Brain (organoid and tissue), 16 donors: ENCODE measurements at places on chromosomes 1 and 21.

DNA sequence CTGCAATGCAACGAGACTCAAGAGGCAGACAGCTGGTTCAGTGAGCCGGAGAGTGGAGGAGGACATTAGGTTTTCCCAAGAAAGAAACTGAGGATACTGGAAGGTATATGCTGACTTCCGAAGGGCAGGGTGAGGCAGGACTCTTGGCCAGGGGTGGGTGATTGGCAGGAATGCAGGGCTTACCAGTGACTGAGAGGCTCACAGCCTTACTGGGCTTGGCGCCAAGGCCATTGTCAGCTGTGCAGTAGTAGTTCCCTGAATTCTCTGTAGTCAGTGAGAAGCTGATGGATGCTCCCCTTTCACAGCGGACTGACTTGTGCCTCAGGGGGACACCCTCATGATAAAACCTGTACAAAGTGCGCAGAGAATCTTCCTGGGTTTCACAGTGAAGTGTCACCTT, 9.6 kb downstream of the FCRL5 start:
- peak; percentile 23 for DNase-seq

DNA sequence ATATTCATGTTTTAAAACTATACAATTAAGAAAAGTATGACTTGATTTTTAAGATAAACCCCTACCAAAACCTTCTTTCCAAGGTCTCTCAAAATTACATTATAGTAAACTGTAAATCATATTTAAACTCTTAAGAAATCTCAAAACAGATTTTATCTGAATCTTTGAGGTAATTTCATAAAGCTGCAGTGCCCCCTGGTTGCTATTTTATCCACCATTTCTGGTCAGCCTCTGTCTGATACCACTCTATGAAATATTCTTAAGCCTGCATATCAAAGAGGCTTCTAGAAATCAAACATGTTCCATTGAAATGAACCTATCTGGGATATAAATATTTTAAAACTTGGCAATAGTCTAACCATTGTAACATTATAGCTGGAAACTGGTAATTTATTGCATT, 317.3 kb downstream of the COL11A1 start:
- peak; percentile 45 for DNase-seq

DNA sequence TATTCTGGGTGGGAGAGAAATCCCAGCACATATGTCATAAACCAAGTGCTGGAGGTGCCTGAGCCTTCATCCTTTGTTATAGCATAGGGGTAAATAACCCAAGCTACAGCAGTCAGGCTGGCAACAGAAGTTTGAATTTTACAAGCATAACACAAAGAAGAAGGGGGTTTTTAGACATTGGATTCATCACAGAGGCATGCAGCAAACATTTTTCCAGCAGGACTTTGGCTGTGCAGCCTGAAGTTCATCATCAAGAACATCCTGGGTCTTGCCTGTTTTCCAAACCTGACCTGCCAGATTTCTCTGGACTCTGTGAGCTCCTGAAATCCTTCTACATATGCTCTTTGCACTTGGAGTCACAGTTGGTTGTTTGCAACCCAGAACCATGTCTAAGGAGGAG, 16.2 kb downstream of the PTGER3 start:
- DNase-seq, result no peak

DNA sequence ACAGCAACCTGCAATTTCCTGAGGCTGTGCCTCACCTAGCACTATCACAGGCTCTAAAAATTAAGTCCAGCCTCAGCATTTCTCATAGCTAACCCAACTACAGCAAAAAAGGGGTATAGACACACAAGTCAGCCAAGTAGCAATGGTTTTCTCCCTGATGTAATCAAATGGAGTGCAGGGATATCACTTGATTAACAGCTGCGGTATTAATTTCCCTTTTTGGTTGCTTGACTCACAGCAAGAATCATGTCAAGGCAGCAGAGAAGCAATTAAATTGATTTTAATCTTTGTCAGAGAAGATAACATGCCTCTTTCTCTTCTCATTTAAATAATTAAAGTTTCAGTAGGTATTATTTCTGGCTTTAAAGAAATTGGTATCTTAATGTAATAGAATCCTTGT, 278.9 kb downstream of the RWDD3 start:
- peak; percentile 67 for DNase-seq

GRCh38 chr1:184792450-184792969, 37.9 kb upstream of the EDEM3 start:
- peak; percentile 44 for DNase-seq

- DNase-seq, result no peak
These were observed 36.0 kb upstream of the TTC4 start for GRCh38 chr1:54679706-54680105.

DNA sequence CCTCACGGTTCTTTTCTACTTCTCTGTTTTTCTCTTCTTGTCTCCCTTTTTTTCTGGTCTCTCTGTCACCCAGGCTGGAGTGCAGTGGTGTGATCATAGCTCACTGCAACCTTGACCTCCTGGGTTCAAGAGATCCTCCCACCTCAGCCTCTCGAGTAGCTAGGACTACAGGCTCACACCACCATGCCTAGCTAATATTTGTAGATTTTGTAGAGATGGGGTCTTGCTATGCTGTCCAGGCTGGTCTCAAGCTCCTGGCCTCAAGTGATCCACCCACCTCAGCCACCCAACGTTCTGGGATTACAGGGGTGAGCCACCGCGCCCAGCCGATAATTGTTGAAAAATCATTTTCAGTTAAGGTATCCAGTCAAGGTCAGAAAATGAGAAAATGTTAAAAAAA, 25.9 kb upstream of the LGALS8 start:
- DNase-seq, result no peak

DNA sequence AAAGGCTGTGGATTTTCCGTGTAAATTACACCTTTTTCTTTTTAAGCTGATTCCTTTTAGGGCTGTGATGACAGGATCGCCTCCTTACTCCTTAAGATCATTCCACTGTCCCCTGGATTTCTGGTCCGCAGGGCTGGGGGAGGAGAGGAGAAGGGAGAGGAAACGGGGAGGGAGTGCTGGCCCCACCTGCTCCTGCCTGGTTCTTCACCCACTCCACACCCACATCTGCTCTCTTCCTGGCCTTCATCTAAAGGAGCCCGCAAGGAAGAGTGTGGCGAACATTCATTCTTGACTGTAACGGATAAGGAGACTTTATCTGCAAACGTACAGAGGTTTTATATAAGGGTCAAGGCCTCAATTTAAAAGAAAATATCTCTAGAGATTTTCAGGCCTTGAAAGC, 242.0 kb downstream of the RHOU start:
- no peak for DNase-seq

GRCh38 chr21:25179116-25179515, 428.2 kb downstream of the MRPL39 start:
- DNase-seq, result no peak

DNA sequence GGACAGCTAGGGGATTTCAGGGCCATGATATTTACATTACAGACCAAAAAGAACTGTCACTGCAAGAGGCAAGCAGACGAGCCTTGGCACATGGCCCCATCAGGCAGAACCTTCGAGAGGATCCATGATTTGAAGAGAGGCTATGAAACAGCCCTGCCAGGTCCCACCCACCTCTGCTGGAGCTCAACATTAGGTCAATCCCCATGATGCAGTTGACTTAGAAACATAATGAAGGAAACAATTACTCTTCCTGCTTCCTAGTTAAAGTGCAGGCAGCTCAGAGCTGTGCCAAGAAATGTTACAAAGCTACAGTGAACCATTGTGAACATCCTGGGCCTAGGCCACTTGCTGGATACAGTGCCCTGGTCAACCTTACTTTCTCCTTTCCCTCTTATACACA, 41.7 kb upstream of the PTCH2 start:
- DNase-seq, result peak; percentile 46

DNA sequence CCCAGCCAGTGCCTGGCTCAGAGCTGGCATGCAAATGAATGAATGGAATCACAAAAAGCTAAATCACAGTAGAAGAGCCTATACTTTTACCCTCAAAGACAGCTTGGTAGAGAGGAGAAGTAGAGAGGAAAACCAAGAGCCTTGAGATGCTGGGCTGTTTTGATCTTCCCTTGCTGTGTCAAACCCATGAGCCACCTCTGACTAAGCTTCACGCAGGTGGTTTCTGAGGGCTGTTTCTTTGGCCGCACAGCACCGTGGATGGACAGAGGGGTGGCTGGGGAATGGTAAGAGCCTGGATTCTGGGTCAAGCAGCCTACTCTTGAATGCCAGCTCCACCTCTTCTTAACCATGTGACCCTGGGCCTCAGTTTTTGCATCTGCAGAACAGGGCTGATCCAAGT, 18.6 kb downstream of the ABCG1 start:
- no peak for DNase-seq

- DNase-seq, result no peak
These were observed 6.0 kb upstream of the AGO1 start for GRCh38 chr1:35876988-35877387.

DNA sequence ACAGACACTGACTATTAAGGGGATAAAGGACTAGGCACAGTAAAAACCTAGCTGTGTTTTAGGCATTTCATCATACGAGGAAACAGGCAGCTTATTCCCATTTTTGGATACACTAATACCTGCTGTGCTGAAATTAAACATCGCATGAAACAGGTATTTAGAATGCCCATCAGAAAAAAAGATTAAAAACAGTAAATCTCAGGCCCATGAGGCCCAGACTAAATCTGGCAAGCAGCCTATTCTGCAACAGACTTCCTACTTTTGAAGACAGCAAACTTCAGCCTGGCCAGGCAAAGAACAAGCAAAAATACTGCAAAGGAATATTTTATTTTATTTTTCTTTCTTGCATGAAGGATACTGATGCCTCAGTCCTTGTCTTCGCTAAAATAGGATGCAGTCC, 240.2 kb downstream of the LMO4 start:
- no peak for DNase-seq
